ENCODE measurements at places on chromosomes 1 and 21.

- DNase-seq, result no peak
Observed at GRCh38 chr1:7679159-7679872, 91.8 kb upstream of the VAMP3 start.

DNA sequence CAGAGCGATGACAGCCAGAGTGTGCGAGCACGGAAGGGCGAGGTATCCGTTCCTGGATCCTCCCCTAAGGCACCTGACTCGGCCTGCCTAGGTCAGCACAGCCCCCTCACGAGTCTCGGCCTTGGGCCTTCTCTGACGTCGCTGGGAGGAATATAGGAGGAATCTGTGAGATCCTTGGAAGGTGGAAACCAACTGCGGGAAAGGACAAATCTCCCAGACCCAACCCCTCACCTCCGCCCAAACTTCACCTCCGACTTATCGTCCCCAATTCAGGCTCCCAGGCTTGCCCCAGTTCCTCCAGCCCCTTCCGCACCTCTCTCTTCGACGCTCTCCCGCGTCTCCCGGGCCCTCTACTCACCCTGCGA, 494 bp downstream of the APH1A start:
- no peak for DNase-seq

- no peak for DNase-seq
Observed at GRCh38 chr21:40641042-40641441, 205.9 kb downstream of the DSCAM start.

DNA sequence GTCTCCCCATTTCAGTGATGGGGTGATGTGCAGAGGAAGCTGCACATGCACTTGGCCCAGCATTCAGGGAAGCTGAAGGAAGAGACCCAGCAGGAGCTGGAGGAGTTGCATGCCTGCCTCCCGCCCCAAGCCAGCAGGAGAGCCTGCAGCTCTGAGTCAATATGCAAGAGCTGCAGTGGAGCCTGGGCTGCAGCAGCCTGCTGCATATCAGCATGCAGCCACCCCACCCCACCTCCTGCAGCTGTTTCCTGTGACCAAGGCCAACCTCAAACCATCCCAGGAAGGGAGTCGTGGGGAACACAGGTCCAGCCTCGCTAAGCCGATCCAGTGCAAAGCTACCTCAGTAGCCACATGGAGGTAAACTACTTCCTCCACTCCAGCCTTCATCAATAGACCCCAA, 18.9 kb downstream of the AGT start:
- no peak for DNase-seq

DNA sequence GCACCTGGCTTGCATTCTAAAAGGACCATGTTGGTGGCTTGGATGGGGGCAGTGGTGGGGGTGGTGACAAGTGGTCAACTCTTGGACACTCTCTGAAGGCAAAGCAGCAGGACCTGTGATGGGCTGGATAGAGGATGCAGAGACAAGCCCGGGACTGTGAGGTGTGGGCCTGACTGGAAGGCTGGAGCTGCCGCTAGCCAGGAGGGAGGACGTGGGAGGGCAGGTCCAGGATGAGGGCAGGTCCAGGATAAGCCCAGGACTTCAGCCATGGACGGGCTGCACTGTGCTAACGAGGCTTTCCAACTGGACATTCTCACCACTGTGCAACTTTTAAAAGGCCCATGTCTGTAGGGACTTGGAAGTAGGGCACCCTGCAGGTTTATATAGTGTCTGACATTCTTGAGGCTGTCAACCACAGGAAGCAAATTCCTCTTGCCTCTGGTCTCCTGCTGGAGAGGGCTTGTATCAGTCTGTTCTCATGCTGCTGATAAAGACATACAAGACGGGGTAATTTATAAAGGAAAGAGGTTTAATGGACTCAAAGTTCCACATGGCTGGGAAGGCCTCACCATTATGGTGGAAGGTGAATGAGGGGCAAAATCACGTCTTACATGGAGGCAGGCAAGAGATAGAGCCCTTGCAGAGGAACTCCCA, 8.3 kb upstream of the C1orf167 start:
- no peak for DNase-seq

DNA sequence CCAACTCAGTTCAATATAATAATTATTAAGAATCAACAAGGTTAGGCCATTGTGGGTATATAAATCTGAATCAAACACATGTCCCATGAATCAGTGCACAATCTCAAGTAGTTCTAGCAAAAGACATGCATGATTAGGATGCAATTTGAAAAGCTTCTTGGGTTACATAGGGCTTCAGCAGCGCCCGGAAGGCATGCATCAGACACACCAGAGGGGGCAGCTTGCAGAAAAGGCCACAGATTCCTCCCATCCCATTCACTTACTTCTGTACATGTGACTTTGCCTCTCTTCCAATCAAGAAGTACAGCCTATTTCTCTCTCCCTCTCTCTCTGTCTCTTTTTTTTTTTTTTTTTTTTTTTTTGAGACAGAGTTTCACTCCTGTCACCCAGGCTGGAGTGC, 91.8 kb downstream of the KCNN3 start:
- no peak for DNase-seq

DNA sequence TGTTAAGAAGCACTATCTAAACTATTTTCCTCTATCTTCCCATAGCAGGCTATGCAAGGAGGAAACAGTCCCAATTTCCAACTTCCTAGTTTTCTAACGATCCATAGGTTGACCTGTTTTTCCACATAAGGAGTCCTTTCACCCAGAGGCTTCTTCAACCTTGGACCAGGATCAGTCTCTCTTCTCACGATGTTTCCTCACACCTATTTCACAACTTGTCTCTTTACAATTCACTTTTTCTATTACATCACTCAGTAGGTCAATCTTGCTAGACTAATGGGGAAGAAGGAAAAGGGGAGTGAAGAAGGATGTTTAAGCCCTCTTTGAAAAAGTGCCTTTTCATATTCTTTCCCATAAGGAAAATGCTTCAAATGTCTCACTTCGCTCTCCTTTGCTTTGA, 15.9 kb downstream of the PALMD start:
- no peak for DNase-seq

Data from ascending aorta (tissue), 2 donors.